ENCODE measurements at places on chromosomes 11 and 22.
A peak's percentile ranks its signal among the peaks of the same experiment; 100 is the strongest.

DNA sequence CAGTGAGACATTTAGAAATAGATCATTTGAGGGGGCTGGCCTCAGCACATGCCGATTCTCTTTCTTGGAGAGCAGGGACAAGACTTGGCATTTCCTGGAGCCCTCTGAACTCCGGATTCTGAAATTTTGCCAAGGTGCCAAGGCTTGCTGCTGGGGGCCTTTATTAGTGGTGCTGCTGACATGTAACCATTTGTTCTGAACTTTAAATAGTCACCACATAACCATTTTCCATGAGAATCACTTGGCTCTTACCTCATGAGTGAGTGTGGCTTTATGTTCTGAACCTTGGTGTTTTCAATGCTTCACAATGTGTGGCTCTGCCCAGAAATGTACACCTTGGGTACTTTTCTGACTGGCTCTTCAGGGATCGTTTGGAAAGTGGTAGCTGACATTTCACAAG lies 33.3 kb downstream of the SYT13 start:
- no peak for DNase-seq

DNA sequence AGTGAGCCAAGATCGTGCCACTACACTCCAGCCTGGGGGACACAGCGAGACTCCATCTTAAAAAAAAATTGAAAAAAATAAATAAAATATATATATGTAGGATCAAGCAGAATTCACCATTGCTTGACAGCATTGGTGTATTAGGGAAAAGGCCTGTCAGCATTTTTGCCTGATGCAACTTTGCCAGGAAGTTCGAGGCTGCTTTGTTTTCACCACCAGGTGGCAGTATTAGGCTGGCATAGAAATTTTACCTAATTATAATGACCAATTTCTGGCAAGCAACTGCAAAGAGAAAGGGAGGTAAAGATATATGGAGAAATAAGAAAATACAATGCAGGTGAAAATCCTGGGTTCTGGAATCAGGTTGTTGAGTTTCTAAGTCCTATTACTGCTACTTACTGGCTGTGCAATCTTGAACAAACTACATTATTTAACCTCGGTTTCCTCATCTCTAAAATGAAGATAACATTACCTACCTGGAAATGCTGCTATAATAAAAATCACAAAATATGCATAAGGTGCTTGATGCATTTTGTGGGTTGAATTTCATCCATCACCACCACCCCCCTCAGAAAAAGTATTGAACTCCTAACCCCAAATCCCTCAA lies 24.7 kb downstream of the LAYN start:
- DNase-seq, result no peak

DNA sequence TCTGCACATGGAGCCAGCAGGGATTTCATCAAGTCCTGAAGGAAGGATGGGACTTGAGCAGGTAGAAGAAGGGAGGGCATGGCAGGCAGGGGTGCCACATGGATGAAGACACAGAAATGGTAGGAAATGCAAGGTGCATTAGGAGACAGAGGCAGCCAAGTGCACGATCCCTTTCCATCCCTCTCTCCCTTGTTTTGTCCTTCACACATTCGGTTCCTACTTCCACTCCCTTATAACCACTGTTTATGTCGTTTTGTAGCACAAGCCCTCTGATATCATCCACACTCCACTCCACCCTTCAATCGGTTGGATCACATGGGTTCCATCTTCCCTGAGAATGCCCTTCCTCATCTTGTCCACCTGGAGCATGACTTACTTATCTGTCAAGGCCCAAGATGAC lies 35.2 kb downstream of the IFT27 start:
- DNase-seq, result no peak

DNA sequence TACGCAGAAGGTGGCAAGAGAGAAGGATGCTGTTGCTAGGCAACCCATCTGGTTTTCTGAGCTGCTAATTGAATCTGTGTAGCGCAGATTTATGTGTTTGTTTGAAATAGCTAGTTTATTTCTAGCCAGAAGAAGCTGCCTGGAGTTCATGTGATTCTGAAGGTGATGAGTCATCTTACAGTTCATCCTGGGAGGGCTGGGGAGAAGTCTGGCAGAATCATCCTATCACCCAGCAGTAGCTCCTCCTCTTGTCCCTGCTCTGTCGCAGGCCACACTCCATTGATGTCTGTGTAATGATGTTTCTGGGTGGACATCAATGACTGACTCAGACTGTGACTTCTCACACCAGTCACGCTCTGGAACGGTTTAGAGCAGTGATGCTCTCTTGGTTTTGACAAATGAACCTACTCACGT lies 4.8 kb upstream of the FBXO7 start:
- DNase-seq, result peak; percentile 79

DNA sequence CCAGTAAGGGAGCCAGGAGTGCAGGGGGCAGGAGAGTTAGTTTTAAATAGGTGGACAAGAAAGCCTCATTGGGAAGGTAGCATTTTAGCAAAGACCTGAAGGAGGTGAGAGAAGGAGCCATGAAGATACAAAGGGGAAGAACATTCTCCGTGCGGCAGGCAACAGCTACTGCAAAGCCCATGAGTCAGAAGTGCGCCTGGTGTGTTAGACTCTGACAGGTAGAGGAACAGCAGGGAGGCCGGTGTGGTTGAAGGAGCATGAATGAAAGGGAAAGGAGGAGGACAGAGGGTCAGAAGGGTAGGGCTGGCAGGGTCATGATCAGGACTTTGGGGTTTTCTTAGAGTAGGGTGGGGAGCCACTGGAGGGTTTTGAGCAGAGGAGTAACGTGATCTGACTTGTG lies 34.5 kb upstream of the PAMR1 start:
- DNase-seq, result no peak

- DNase-seq, result no peak
These were observed 375.9 kb downstream of the LUZP2 start for GRCh38 chr11:24872651-24873311.

DNA sequence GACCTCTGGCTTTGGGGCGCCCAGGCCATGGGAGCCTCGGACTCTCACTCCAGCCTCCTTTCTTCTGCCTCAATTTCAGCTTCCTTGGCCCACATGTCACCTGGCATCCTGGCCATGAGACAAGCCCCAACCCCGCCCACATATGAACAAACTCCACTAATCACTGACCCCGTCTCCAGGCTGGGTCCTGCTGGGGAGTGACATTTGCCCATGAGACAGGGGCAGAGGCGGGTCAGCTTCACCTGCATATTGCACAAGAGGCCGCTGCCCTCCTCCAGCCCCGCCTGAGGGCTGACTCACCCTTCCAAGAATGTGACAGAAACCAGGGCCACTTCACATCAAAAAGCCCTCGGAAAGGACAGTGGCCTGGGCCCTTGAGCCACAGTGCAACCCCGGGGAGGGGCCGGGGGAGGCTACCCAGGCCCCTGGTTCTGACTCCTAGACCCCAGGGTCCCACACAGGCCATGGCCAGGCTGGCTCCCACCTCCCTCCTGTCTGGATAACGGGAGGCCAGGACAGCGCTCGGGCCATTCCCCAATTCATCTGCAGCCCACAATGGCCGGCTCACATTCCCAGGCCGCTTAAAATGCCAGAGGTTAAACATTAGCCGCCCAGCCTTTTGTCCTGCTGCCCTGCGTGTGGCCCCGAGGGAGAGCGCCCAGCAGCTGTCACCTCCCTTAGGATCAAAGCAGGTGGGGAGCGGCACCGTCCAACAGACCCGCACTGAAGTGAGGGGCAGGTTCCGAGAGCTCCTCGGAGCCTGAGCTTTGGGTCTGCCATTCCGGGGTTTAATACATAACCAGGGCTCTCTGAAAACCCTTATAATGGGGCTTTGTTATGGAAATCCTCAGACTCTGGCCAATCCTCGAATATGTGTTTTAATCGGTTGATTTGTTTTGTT lies 42.3 kb downstream of the TRMU start:
- no peak for DNase-seq

- no peak for DNase-seq
These were observed 2.8 kb upstream of the LZTR1 start for GRCh38 chr22:20979243-20979809.

- DNase-seq, result no peak
These were observed 167.2 kb downstream of the SWAP70 start for GRCh38 chr11:9831122-9831521.

Measured in GM04503 (cell line).